ENCODE measurements at places on chromosomes 16 and 17. TPM values are rescaled to one million over a fixed set of nuclear protein-coding genes. Genes with fewer than 3 reads are reported as not detected.

GCGR gene
- polyA plus RNA-seq, result 17.7 TPM

SETD1A gene
- 19.7 TPM for polyA plus RNA-seq

DUSP14 gene
- 11.2 TPM for polyA plus RNA-seq

SEPTIN1 gene
- 1.7 TPM for polyA plus RNA-seq

BCL6B gene
- polyA plus RNA-seq, result 28.0 TPM

KRT31 gene
- polyA plus RNA-seq, result not detected

LPCAT2 gene
- 7.0 TPM for polyA plus RNA-seq

PSKH1 gene
- 31.2 TPM for polyA plus RNA-seq

TSPOAP1 gene
- 78.4 TPM for polyA plus RNA-seq

MARVELD3 gene
- 15.5 TPM for polyA plus RNA-seq

MYH10 gene
- polyA plus RNA-seq, result 286 TPM

All from renal cortex interstitium (tissue), 15 donors.